Sigmoid colon (tissue), 7 donors: ENCODE measurements at places on chromosomes 13 and 19. TPM values are rescaled to one million over a fixed set of nuclear protein-coding genes. Genes with fewer than 3 reads are reported as not detected.

AP1M2 gene
- total RNA-seq, result not detected

SIGLECL1 gene
- total RNA-seq, result not detected

SULT2A1 gene
- not detected for total RNA-seq

DNA sequence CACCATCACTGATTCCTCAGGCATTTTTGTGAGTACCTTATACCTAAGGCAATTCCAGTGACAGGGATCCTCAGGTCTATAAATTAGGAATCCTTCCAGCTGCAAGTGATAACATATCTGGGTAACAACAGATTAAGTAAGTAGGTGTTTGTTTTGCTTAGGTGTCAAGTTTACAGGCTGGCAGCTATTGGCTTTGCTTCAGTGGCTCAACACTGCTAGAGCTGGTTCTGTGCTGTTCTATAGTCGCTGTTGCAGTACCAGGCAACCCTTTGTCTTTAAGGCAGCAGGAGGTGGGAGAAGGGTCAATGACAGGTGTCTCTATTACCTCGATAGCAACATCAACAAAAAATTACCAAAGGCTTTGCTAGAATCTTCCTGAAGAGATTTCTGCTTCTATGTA is 27.0 kb downstream of the SLC10A2 start:
- DNase-seq, result no peak

DNA sequence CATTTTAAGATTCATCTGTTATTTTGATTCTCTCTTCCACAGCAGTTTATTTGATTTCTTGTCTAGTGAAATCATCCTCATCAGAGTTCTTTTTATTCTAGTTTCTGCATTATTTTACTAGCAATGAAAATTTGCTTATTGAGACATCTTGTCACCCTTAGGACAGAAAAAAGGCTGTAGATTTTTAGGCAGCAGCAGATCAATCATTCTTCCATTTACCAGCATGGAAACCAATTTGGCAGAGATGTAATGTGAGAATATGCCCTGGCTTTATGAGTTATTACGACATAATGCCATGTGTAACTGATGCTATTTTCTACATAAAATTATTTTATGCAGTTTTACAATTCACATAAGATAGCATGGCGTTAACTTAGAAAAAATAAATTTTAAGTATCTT is 688.6 kb upstream of the SLC10A2 start:
- DNase-seq, result no peak

- DNase-seq, result no peak
Measured at GRCh38 chr19:51417107-51417809, at the start of gene SIGLEC10. Gene SIGLEC10, minus strand, starts transcription at chr19:51417642. Its CDS starts 61 bp downstream, at chr19:51417581.

GRCh38 chr19:55490478-55491432 is 2.5 kb downstream of the SSC5D start:
- DNase-seq, result peak; percentile 74

DNA sequence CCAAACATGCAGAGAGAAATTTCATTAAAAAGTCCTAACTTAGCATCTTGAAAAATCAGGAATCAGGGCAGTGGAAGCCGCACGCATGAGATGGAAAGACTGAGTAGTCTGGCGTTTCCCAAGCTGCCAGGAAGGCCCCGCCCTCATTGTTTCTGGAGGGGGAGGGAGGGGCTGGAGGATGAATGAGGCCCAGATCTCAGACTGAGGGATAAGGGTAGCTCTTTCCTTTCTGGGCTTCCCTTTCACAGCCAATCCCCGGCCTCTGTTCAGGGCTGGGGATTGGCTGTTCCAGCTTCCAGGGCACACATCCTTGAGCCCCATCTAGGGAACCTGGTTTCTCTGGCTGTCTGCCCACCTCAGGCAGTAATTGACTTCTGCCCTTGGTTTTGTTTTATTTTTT is 7.3 kb downstream of the C19orf53 start:
- DNase-seq, result peak; percentile 94

GRCh38 chr19:17303940-17304267 is 679 bp upstream of the ABHD8 start:
- no peak for DNase-seq

GRCh38 chr19:34732612-34733211 is 1.3 kb upstream of the ZNF181 start:
- DNase-seq, result no peak
